ENCODE measurements at places on chromosomes 5 and 9.

DNA sequence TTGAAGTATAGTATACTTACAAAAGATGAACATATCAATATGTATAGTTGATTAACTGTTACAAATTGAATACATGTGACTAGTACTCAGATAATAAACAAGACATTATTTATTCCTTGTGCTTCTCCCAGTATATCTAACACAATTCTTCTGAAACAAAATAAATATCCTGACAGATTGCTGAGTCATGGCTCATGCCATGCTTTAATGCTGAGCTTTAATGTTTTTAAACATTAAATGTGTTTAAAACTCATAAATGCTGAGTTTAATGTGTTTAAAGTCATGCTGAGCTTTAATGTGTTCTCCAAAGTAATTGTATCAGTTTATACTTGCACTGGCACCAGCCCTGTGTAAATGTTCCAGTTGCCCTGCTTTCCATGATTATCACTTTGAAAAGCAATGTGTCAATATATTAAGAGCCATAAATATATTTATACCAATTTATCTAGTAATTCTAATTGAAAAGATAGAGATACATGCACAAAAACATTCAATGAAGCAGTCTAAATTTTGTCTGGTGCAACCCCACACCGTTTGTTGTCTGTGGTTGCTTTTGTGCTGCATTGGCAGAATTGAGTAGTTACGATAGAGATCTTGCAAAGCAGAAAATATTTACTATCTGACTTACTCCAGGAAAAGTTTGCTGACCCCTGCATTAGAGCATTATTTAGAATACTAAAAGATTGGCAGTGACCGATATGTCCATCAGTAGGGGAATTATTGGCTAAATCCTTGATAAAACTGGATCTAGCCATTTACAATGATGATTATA is 15.7 kb downstream of the KIAA1958 start:
- no peak for DNase-seq

DNA sequence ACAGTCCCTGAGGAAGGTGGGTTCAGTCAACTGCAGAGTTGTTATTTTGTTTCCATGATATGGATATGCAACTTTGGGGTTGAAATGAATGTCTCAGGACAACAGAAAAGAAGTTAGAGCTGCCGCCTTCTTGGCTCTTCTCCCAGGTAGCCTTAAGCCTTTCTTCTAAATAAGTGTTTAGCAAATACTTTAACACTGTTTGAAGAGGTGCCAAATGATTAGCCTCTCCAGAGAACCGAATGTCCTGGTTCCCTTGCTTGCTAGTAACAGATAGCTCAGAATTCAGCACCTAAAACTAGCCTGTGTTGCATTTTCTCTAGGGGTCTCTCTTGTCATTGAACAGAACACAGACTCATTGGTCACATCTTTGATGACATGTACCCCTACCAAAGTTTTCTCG is 127.7 kb upstream of the PIK3R1 start:
- no peak for DNase-seq

DNA sequence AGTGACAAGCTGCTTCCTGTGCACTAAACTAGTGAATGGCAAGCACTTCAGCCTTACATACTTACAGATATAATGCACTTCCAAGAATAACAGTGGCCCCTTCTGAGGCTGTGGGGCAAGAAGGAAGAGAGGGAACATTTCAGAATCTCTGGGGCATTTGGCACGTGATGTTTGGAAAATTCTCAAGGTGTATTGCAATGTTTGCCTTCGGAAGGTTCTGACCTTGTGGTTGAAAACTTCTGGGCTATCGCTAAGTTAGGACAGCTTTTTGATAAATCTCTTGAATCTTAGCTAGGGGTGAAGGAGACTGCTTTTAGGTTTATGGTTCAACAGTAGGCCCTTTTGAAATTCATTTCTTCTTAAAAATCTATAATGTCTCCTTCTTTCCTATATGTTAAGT is 7.1 kb upstream of the FGF10 start:
- DNase-seq, result no peak

- DNase-seq, result peak; percentile 36
Observed at GRCh38 chr5:173618927-173619519, 2.6 kb upstream of the BOD1 start.

DNA sequence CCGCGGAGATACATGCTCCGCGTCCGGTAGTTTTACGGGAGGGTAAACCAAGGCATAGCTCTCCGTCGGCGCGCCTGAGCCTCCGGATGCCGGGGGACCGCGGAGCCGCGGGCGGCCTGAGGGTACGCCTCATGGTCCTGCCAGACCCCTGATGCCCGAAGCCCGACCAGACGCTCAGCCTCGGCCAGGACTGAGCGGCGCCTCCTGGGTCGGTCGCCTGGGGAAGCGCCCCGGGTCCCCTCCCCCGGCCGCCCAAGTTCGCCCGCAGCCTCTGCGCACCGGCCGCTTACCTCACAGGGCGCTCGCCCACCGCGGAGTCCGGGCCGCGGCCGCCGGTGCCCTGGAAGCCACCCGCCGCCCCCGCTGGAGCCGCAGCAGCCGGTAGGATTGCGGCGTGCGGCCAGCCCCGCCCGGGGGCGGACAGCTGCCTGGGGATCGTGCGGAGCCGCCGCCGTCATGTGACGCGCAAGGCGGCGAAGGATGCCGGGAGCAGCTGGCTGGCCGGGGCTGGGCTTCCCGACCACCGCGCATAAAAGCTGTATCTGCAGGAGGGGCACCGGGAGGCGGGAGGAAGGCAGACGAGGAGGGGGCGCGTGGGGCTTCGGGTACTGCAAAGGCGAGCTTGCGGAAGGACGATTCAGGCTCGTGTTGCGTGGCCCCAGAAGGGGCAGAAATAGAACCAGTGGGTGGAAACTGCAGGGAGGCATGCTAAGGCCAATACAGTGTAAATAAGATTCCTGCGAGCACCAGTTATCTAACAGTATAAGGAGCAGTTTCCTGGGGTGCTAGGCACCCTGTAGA is at the start of gene FBXO10:
FBXO10 (minus strand) TSS at position 460 of the 801 bp plus-strand sequence. CDS start 34,612 bp downstream, outside the sequence.
- peak; percentile 90 for DNase-seq

DNA sequence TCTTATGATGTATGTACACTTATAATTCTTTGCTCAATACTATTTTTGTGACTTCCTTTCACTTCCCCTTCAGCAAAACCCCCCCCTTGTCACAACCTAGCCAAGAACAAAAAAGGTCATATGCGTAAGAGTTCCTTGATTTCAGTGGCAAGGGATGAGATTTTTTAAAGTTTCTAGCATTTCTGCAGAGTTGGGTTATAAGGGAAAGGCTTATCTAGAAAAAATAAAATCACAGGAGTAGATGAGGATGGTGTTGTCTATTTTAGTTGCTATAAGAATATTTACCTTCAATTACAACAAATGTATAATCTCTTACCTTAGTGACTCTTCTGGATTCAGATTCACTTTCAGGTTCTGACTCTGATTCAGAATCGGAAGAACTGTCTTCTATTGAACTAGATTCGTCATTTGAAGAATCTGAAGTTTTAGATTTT is 184.6 kb downstream of the AP3B1 start:
- DNase-seq, result no peak

DNA sequence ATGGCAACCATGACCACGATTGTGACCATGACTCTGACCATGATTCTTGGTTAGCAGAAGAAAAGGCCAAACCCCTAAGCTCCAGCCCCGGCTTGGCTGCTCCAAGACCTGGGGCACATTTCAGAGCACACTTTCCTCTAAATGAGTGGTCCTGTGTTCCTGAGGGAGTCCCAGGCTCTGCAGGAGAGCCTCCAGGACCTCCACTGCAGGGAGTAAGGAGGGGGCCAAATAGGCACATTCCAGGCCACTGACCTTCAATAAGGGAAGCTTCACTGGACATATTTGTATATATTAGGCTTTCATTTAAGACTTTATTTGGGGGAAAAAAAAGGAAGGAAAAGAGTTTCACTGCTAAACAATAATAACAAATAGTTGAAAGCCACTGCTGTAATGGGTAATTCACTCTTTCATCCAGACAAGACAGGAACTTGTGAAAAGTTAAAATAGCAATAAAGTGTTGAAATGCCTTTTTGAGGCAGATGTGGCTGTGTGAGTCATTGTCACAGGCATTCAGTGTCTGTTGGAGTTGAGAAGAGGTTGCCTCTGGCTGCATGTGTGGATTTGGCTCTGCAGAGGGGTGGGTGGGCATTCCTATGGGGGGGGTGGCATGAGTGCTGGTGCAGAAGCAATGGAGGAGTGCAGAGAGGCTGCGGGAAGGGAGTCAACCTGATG is 63.9 kb upstream of the TGFBR1 start:
- DNase-seq, result no peak

DNA sequence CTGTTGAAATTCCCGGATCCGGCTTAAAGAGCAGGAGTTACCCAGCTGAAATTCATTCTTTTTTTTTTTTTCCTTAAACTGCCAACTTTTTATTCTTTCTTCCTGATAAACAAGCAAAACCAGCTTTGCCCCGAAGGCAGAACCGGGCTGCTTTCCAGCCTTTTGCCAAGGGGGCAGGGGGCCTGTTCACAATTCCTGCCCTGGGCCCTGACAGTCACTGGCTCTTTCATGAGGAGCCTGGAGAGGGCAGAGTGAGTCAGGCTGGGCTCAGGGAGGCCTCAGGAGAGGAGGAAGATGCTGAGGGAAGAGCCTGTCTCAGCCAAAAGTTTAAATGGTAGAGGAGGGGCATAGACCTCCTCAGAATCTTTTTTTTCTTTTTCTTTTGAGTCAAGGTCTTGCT is 4.8 kb downstream of the GLIPR2 start:
- no peak for DNase-seq

- no peak for DNase-seq
Observed at GRCh38 chr5:157993986-157994691, 135.2 kb upstream of the CLINT1 start.

- no peak for DNase-seq
Observed at GRCh38 chr5:42631241-42631640, 125.4 kb upstream of the CCDC152 start.

GRCh38 chr5:111116550-111116949 is 24.4 kb downstream of the WDR36 start:
- no peak for DNase-seq

GRCh38 chr5:54329731-54330709 is 19.6 kb upstream of the ARL15 start:
- no peak for DNase-seq

DNA sequence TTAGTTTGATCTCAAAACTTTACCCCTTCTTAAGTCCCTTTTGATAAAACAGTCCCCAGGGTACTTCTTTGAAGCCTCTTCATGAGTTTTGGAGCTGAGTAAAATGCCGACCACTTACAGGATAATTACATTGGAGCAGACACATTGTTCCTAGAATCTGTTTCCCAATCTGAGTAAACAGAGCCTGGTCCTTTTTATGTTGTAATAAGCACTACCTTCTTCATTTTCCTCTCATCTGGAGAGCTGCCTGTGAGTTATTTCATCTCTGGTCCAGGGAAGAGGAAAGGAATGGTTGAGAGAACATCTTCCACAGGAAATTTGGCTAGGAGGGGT is 26.3 kb upstream of the GALNT10 start:
- DNase-seq, result no peak

DNA sequence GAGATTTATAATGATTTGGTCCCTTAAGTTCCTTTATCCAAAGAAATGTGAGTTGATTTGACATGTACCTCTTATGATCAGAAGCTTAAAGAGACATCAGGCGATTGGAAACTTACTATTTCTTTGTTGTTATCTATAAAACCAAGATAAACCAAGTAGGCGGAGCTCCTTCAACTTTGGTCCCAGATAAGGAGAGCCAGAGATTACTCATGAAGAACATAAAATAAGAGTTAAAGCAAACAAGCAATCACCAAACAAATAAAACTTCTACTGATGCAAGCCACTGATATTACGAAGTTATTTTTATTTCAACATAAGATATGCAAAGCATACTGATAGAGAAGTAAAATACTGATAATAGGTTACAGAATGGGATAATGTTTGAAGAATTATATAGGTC is 141.5 kb upstream of the CDH18 start:
- no peak for DNase-seq

- no peak for DNase-seq
Observed at GRCh38 chr5:149724884-149725283, 5.2 kb upstream of the PPARGC1B start.

DNA sequence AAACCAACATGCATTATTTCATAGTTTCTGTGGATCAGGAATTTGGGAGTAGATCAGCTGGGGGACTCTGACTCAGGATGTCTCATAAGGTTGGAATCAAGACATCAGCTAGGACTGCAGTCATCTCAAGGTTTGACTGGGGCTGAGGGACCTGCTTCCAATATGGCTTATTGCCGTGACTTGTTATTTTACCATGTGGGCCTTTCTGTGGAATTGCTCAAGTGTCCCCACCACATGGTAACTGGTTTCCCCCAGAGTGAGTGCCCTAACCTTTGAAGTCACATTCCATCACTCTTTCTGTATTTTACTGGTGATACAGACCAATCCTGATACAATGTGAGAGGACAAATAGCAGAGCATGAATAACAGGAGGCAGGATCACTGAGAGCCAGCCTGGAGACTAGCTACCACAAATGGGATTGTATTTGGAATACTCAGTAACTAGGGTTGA is 70.2 kb upstream of the ELL2 start:
- no peak for DNase-seq

GRCh38 chr5:124454081-124454480 is 292.4 kb downstream of the ZNF608 start:
- no peak for DNase-seq

GRCh38 chr5:73693573-73694061 is 67.6 kb downstream of the ARHGEF28 start:
- DNase-seq, result peak; percentile 15

DNA sequence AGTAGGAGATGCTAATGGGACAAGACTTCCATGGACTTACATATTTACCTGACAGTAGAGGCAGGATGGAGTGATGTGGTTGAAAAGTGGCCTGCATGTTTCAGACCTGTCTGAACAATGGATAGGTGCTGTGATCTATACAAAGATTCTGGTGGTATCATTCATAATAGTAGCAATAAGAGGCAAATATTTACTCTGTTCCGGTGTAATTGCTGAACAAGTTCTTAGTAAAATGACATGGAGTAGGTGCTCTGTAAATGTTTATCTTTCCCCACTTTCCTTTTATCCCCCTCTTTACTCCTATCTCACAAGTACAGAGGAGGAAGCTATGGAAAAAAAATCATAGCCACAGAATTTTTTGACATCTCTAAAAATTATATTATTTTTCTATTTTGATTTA is 159.0 kb upstream of the SLC12A2 start:
- DNase-seq, result no peak

GRCh38 chr9:134205672-134206310 is 41.4 kb upstream of the RNU6ATAC start:
- DNase-seq, result no peak

- DNase-seq, result peak; percentile 72
Observed at GRCh38 chr5:102754767-102755431, at the start of gene PAM. TSS of gene PAM (plus strand) at chr5:102755305. CDS start at chr5:102866196, 110,891 bp downstream.

GRCh38 chr9:134243778-134244467 is 79.6 kb upstream of the RNU6ATAC start:
- DNase-seq, result no peak

- no peak for DNase-seq
Observed at GRCh38 chr5:42587096-42587723, 164.0 kb downstream of the GHR start.
